PC-9 (cell line): ENCODE measurements at places on chromosomes 13 and 19.
A peak's percentile ranks its signal among the peaks of the same experiment; 100 is the strongest.

GRCh38 chr19:39264306-39265290 is 3.6 kb upstream of the IFNL2 start:
- DNase-seq = no peak

GRCh38 chr19:49335071-49335783 is at the start of gene CD37:
Gene CD37 (plus strand): TSS chr19:49335406. CDS start chr19:49335541, 135 bp downstream.
- DNase-seq = no peak

GRCh38 chr13:40213779-40214178 is 452.7 kb downstream of the FOXO1 start:
- DNase-seq = no peak

DNA sequence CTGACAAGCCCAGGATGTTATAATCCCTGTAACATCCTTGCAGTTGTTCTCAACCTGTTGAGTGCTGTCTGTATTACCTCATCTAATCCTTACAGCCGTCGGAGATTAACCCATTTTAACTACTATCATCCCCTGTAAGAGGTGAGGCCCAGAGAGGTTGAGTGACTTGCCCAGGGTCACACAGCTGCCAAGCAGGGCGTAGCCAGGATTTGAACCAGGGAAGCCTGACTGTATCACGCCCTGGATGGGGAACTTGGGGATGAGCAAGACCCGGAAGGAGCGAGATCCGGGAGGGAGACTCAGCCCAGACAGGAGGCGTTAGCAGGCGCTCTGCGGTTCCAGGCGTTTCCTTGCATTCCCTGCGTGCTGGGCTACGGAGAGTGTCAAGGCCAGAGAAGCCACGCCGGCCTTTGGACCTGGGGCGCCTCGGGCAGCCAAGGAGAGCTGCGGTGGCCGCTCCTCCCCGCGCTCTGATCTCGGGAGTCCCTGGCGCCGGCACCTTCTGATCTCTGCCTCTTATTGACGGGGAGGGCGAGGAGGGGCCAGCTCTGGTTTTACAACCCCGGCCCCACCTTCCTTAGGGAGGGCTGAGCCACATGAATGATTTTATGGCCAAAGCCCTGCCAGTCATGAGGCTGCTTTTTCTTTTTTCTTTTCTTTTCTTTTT is 6.2 kb downstream of the SULT2B1 start:
- no peak for DNase-seq

- peak; percentile 98 for DNase-seq
These were observed 76.5 kb downstream of the ZNF726 start for GRCh38 chr19:23991170-23991569.

- DNase-seq = no peak
These were observed 139.1 kb upstream of the SERP2 start for GRCh38 chr13:44234566-44234965.

DNA sequence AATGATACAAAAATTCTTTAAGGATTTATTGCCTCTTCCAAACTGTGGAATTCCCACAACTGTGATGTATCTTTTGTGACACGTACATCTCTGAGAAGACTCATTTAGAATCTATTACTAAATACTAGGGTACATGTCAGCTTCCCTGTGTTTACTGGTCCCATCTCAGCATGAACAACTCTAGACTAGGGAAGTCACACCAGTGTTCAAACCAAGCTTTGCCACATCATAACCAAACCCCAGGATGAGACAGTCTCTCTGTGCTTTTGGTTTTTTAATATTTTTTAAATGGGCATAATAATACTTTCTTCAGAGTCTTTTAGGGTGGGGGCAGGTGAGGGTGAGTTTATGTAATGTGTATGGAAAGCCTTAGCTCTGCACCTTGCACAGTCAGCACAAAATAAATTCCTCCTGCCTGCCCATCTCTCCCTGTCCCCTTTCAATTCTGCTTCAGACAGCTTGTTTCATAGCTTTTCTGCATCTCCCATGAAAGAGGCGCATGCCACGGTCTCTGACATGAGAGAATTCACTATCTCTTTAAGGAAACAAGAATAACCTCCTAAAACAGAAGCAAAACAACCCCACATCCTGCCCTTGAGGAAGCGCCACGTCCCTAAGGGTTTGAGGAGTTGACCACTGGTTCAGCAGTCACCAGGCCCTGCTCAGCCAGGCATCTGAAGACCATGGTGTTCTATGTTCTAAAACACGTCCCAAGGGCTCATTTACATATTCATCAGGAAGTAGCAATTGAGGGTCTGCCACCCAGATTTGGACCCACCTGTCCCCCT is 174.5 kb downstream of the USP12 start:
- DNase-seq = no peak

- no peak for DNase-seq
These were observed 146.3 kb upstream of the WASF3 start for GRCh38 chr13:26411206-26411605.

- DNase-seq = no peak
These were observed 5.0 kb upstream of the ADM5 start for GRCh38 chr19:49684251-49684982.

GRCh38 chr19:8500158-8500557 is 2.3 kb downstream of the PRAM1 start:
- no peak for DNase-seq

GRCh38 chr13:32408296-32409000 is 19.5 kb downstream of the N4BP2L1 start:
- no peak for DNase-seq

GRCh38 chr19:30172613-30173242 is 199.5 kb upstream of the ZNF536 start:
- no peak for DNase-seq

- no peak for DNase-seq
These were observed 8.7 kb downstream of the ZNF71 start for GRCh38 chr19:56603829-56604228.
